ENCODE measurements at places on chromosomes 4 and X. TPM values are rescaled to one million over a fixed set of nuclear protein-coding genes. Genes with fewer than 3 reads are reported as not detected.

Gene MAOA
- 14.7 TPM for total RNA-seq

Gene FATE1
- total RNA-seq, result not detected

Gene PPA2
- 70.6 TPM for total RNA-seq

Gene NAP1L2
- not detected for total RNA-seq

Gene CBLL2
- total RNA-seq, result not detected

Gene ENPEP
- not detected for total RNA-seq

Gene DAPP1
- not detected for total RNA-seq

Gene HSD17B11
- 158 TPM for total RNA-seq

Gene XAGE2
- total RNA-seq, result not detected

Gene ZNF157
- not detected for total RNA-seq

Gene ZAR1
- not detected for total RNA-seq
